ENCODE measurements at places on chromosomes 13 and 19.

DNA sequence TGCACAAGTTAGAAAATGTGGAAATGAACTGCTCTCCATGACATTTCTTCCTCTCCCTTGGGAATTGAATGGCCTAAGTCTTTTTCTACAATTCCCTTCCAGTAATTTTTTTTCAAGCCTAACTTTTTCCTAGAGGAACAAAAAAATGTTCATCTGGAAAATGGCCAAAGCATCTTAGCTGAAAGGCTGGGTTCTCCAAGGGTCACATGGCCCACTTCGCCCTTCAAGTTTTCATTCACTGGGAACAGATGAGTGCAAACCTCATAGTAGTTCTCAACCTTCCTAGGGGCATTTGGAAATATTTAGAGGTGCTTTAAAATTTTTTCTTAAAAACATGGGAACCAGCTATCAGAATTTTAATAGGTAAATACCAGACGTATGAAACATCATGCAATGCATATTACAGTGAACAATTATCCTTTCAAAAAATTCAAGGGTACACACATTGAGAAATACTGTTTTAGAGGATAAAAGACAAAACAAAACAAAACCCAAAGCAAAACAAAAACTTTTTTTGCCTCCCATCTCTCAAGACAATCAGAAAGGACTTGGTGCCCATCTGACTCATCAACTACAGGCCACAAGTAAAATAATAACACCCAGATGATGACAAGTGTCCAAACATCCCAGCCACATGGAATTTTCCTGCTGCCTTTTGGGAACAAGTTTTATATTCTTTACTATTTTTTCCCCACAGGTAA lies 208.8 kb downstream of the SLITRK6 start:
- no peak for DNase-seq

DNA sequence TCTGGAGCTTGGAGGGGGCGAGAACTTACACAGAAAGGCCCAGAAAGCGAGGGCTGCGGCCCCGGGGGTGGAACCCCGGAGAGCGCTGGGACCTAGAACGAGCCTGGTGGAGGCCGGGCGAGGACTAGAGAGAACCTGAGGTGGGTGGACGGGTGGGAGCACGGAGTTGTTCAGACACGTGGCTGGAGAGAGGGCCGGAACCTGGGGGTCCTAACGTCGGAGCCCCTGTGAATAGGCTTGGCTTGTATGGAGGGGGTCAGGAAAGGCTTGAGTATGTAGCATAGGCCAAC lies 383 bp downstream of the ZNF581 start:
- DNase-seq, result no peak

GRCh38 chr13:92838786-92839185 lies 387.8 kb upstream of the GPC6 start:
- DNase-seq, result no peak

- DNase-seq, result no peak
These were observed 22.5 kb upstream of the VSTM2B start for GRCh38 chr19:29503140-29503758.

GRCh38 chr13:46071590-46072249 lies 19.2 kb upstream of the ZC3H13 start:
- DNase-seq, result peak; percentile 17

- no peak for DNase-seq
These were observed 145.1 kb downstream of the LACC1 start for GRCh38 chr13:44024846-44025195.

GRCh38 chr19:1856345-1856697 lies 7.1 kb downstream of the KLF16 start:
- no peak for DNase-seq

DNA sequence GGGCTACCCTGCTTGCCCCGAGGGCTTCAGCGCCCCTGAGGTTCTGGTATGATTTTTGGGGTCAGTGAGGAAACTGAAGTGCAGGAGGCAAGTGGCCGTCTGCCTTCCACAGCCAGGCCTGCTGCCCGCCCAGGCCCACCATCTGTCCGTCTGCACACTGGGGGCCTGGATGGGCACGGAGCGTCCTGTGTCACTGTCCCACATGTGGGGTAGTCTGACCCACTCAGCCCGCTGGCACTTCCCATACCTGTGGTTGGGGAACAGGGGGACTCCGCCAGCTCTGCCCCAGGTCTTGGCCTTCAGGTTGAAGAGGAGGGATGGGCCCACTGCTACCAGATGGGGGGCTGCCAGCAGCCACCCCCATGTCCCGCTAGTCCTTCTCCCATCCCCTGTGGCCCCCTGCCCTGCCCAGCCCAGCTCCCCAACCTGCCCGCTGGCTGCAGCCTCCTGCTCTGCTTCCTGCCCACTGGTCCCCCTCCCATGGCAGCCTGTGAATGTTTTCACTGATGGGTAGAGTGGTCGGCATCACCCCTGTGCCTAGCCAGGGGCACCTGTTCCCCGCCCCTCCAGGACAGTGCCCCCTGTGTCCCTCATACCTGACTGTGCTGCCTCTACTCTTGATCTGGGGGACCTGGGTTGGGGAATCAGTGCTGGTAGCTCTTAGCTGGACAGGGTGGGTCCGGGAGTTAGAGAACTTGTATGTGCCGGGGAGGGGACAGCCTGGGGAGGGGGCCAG lies 9.5 kb downstream of the PIAS4 start:
- DNase-seq, result no peak

DNA sequence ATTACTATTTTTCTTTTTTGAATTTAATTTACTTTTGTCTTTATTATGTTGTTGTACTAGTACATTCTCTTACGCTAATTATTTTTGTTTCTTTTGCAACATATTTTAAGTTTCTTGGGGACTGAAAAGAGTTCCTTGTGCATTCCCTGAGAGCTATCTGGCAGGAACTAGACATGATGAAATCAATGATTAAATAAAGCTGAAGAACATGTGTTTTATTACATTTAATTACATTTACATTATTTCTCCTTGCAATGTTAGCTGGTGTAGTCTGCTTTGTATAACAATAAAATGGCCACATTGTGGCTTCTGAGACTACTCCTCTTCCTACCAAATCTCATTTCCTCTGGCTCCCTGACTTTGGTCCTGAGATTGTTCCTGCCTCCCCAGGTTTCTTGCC lies 244.9 kb downstream of the NDFIP2 start:
- no peak for DNase-seq

DNA sequence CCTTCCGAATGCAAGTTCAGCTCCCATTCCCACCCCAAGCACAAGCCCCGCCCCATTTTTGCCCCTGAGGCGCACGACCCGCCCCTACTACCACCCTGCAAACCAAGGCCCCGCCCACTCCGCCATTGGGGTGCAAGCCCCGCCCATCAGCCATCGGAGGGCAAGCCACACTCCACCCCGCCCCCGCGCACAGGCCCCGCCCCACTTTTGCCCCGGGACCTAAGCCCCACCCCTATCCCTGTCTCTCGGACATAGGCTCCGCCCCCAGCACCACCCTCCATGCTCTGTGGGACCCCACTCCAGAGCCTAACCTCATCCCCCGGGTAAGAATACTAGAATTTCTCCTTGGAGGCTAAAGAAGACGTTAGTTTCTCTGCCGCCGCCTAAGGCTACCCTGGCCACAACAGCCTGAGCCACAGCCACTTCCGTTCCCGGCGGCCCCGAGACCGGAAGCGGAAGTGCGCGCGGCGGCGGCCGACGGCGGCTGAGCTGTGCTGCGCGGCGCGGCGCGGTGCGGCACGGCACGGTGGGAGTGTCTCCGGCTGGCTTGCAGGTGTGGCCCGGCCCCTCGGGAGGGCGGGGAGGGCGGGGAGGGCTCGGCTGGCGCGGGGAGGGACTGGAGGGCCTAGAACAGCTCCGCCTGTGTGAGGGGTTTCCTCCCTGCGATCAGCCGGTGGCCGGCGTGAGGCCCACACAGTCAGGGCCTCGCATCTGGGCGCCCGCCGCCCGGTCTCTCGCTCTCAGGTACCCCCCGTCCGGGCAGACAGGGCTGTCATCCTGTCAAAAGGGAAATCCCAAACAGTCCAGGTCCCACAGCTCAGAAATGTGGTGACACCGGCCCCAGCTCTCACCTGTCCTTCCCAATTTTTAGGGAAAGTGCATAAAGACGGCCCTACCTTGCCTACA lies at the start of gene ZNF333:
ZNF333 (plus strand) TSS at position 451 of the 906 bp plus-strand sequence. CDS start 3,444 bp downstream, outside the sequence.
- DNase-seq, result peak; percentile 33

GRCh38 chr13:51997641-51998330 lies 13.5 kb downstream of the ATP7B start:
- DNase-seq, result no peak

DNA sequence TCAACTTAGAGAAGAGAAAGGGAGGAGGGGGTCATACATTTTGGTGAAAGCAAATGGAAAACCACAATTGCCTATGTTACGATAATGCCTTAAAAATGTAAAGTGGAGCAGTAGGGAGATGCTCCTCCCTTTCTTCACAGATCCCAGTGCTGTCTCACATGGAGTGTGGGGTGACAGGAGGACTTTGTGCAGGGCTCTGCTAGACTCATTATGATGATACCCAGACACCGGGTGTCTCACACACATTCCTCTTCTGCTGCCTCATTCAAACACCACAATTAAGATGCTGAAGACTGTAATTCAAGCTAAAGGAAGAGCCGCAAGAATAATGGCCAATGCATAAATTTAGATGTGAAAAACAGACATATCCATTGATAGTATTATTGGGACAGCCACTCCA lies 150.6 kb downstream of the LHFPL6 start:
- DNase-seq, result no peak

DNA sequence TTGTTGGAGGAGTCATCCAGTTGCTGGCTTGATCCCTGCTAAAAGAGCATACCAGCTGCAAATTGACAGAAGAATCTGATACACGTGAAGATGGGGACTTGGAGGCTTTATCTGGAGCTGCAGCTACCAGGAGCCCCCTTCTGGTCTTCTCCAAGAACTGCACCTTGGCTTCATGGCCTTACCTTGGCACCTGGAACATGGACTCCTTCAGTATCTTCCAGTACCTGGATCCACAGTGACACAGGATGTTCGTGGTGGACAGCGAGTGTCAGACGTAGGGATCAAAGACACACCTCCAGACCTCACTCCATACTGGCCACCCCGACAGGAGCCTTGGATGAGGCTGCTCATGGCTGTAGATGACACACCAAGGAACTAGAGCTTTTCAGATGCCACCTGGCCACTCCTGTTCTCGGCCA lies 9.9 kb upstream of the ACSBG2 start:
- DNase-seq, result peak; percentile 57

GRCh38 chr19:15614507-15615379 lies at the start of gene CYP4F8:
Gene CYP4F8, plus strand, starts transcription at chr19:15615218. Its CDS starts 399 bp downstream, at chr19:15615617.
- DNase-seq, result no peak

DNA sequence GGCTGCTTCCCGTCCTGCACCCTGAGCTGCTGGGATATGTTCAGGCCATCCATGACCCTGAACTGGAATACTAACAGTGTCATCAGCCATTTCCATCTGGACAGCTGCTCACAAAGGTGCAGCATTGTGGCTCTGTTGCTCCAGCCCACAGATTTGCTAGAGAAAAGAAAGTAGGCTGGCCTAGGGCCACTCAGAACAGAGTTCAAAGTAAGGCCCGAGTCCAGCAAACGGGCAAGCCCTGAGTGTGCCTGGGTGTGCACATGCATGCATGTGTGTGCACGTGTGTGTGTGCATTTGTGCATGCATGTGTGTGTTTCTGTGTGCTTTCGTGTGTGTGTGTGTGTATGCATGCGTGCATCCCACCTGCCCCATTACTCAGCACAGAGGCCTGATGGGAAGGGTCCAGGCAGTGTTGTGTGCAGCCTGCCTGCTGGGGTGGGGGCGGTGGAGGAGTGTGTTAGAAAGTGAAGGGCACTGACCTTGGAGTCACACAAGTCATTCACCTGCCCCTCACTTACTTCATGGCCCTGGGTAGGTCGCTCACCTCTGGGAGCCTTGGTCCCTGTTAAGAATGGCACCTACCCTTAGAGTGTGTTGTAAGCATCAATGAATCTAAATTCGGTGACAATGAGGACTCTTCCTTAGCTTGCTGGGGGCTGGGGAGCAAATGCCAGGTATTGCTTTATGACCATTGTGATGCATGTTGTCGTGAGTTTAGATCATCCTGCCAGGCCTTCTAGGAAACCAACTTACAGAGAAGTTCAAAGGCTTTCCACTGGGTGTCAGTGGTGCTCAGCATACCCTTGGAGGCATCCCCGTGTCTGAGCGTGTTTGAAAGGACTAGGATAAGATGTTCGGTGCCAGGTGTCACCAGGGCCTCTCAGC lies 53.2 kb downstream of the GPR12 start:
- no peak for DNase-seq

Data from iPS DF 19.7 (cell line).